ENCODE measurements at places on chromosomes 12 and 14. TPM values are rescaled to one million over a fixed set of nuclear protein-coding genes. Genes with fewer than 3 reads are reported as not detected.

DNA sequence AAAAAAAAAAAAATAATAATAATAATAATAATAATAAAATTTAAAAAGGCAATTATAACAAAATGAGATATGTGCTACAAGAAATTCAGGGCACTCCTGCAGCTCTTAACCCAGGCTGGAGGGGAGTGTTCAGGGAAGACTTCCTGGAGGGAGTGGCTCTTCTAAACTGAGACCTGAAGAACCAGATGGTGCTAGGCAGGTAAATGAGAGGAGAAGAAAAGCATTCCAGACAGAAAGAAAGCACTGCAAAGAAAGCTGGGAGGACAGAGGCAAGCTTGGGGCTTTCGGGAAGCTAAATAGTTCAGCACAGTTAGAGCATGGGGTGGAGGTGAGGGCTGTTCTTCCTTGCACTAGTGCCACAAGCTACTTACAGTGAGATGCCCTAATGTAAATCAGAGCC, 9.9 kb upstream of the SRSF9 start:
- DNase-seq: no peak

C12orf75 gene
- 9.4 TPM for total RNA-seq

DNA sequence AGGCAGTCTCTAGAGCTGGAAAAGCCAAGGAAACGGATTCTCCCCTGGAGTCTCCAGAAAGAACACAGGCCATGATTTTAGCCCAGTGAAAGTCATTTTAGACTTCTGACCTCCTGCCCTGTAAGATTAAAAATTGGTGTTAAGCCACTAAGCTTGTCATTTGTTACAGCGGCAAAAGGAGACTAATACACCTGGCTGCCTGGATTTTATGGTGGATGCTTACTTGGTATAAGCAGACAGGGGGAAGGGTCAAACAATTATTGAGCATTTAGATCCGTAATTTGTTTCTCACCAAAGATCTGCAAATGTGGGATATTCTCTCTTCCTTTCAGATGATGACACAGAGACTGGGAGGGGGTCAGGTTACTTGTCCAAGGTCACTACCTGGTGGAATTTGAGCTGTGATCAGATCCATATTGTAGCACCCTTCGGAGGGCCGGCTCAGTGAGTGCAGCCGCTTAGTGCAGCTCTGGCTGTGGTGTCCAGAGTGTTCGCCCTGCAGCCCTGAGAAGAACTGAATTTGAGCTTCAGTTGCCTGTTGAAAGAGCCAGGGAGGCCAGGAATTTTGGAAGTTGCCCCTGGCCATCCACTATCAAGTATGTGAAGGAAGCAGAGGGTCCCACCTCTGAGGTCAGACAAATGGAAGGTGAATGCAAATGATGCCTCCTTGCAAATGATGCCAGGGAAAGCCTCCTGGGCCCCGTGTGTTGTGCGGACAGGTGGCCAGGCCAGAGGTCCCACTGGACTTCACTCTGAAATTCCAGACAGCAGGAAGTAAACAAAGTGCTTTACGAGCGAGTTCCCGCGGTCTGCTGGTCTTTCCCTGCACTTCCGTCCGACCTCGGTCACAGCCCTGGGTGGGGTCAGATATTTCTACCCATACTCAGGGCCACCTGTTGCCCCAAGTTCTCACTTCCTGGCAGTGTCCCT, 15.1 kb downstream of the GLRX5 start:
- DNase-seq: no peak

GRCh38 chr14:26143057-26143456, 454.8 kb downstream of the NOVA1 start:
- no peak for DNase-seq

KCNH3 gene
- 5.9 TPM for total RNA-seq

DNA sequence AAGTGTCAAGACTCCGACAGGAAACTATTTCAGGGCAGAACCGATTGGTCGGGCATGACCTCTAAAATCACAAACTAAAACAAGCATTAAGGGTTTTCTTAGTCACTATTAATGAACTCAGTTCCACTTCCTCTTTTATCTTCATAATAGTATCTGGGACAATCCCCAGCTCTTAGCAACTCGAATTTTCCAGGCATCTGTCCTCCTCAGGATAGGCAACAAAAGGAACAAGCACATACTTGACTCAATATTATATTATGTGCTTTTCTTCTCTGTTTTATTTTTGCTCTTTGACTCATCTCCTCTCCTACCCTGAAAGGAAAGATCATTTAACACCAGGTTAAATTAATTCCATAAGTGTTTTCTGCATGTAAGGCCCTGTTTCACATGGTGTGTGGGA, 638.3 kb upstream of the TBX3 start:
- DNase-seq: no peak

DNA sequence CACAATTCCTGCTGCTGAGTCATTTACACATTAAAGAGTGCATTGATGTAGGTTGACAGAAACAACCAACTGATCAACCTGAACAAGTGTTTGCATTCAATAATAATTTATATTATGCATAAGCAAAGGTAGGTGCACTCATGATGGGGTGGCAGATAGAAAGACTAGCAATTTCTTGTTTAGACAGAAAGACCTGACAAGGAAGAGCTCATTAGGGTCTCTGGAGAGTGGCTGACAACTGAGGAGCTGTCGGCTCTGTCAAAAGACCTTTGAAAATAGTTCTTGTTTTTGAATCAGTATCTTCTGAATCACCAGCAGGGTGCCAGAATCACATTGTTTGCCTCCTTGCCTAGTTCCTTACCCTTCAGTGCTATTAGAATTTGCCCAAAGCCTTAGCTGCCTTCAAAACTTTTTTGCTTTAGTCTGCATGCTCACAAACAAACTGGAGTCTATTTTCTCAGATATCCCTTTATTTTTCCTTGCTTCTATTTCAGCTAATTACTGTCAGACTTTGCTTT, 234.7 kb downstream of the BTG1 start:
- no peak for DNase-seq

All from glutamatergic neuron (in vitro differentiated cells).